ENCODE measurements at places on chromosomes 5 and 9. TPM values are rescaled to one million over a fixed set of nuclear protein-coding genes. Genes with fewer than 3 reads are reported as not detected.

The SPINK13 gene
- not detected for total RNA-seq

DNA sequence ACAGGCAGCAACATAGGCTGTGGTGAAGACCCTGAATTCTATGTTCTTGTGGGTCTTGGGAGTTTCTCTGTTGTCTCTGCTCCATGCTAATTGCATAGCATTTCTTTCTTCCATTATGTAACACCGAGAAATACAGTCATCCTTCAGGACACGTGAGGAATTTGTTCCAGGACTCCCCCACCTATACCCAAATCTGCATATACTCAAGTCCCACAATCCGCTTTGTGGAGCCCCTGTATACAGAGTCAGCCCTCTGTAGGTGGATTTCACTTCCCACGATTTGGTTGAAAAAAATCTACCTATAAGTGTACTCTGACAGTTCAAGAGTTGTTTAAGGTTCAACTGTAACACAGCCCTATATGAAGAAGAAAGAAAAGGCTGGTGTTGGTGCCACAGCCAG is 22.1 kb downstream of the ANKRD33B start:
- no peak overlapping the region for H3K4me3 ChIP-seq
- H3K4me1 ChIP-seq, result peaks cover 8% of the 10 kb centered on the region
- no peak overlapping the region for H3K27ac ChIP-seq
- no peak for DNase-seq
- no peaks in the 10 kb centered on the region for H3K36me3 ChIP-seq

The TOR1B gene
- 10.2 TPM for total RNA-seq

The EMB gene
- 7.3 TPM for total RNA-seq

GRCh38 chr9:133120501-133121197 is 391 bp downstream of the RALGDS start:
- H3K36me3 ChIP-seq, result no peaks in the 10 kb centered on the region
- H3K27ac ChIP-seq, result peak overlapping the region; percentile 89
- no peaks in the 10 kb centered on the region for H3K27me3 ChIP-seq
- peaks cover 2% of the 10 kb centered on the region for H3K4me1 ChIP-seq

- no peaks in the 10 kb centered on the region for H3K36me3 ChIP-seq
- H3K27ac ChIP-seq, result no peak overlapping the region
- H3K4me3 ChIP-seq, result no peak overlapping the region
- H3K27me3 ChIP-seq, result no peaks in the 10 kb centered on the region
- DNase-seq, result no peak
- H3K4me1 ChIP-seq, result no peaks in the 10 kb centered on the region
Observed at GRCh38 chr9:126490214-126490631, 123.5 kb upstream of the LMX1B start.

DNA sequence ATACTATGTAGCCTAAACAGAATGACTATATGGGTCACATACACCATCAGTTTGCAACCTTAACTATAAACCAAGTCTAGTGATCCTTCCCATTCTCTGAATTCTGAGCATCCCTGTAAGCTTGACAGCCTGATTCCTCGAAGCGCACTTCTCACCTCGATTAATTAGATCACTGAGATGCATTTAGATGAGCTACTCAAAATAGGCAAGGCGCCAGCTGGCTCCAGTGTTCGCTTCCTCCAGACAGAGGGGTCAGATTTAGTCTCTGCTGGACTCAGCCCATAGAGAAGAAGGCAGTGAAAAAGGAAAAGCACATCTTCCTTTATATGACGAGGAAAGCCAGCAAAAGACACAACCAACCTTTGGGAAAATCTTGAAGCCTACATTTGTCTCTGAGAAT is 371.5 kb downstream of the MLLT3 start:
- no peaks in the 10 kb centered on the region for H3K4me1 ChIP-seq
- DNase-seq, result no peak
- H3K27ac ChIP-seq, result no peak overlapping the region
- H3K4me3 ChIP-seq, result no peak overlapping the region
- H3K27me3 ChIP-seq, result no peaks in the 10 kb centered on the region

DNA sequence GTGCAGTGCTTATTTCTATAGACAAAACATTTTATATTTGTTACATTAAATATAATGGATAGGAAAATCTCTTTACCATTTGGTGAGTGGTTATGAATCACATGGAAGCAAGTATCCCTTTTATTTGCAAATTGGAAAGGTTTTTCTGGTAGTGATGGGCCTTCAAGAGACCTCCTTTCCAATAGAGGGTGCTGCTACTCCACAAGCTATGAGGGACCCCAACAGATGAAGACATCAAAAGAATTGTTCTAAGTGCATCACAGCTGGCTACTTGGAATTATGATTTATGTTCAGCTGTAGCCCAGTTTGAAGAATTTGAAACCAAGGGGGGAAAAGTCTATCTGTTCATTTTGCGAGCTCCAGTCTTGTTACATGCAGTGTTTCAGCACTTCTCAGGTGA is 493.7 kb upstream of the SGCD start:
- DNase-seq, result no peak
- H3K4me3 ChIP-seq, result no peak overlapping the region
- H3K27me3 ChIP-seq, result no peaks in the 10 kb centered on the region
- H3K4me1 ChIP-seq, result no peaks in the 10 kb centered on the region
- no peak overlapping the region for H3K27ac ChIP-seq

The FBXW5 gene
- 233 TPM for total RNA-seq

DNA sequence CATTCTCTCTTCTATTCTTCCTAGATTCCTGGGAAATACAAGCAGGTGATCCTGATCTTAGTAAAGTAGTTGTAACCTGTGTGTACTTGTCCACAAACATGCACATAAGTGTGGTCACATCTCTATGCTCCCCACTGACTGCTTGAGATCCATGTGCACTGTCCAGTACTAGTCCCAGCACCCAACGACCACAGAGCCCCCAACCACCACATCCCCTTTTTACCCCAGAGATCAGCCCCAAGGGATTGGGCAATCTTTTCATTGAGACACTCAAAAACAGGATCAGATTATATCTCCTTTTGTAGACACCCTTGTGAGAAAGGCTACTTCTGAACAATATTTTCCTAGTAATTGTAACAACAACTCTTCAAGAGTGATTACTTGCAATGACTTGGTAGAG is 240.6 kb downstream of the ACTL7B start:
- no peak overlapping the region for H3K4me3 ChIP-seq
- H3K4me1 ChIP-seq, result no peaks in the 10 kb centered on the region
- no peaks in the 10 kb centered on the region for H3K36me3 ChIP-seq
- DNase-seq, result no peak
- H3K27me3 ChIP-seq, result no peaks in the 10 kb centered on the region

The KIF20A gene
- 0.12 TPM for total RNA-seq

DNA sequence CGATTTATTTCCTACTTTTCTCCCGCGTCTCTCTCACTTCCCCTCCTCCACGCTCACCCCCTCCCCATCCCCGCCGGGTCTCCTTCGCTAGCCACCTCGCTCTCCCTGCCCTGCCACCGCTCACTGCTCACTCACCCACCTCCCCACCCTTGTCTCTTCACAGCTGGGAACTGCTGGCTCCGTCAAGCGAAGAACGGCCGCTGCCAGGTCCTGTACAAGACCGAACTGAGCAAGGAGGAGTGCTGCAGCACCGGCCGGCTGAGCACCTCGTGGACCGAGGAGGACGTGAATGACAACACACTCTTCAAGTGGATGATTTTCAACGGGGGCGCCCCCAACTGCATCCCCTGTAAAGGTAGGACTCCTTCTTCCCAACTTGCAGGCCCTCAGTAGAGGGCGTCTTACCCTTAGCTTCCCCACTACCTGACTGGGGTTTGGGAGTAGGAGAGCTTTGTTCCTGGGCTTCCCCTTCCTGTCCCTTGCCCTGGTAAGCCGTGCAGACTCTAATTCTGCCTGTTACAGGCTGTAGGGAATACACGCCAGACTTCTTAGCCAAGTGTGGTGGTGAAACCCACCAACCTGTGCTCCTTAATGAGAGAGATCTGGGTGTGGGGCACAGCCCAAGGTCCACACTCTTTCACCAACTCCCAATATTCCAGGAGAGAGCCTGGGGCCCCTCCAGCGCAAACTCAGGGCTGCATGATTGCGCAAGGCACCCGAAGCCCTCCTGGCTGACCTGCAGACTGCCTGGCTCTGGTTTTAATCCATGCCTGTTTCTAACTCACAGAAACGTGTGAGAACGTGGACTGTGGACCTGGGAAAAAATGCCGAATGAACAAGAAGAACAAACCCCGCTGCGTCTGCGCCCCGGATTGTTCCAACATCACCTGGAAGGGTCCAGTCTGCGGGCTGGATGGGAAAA is 2.5 kb downstream of the FST start:
- no peaks in the 10 kb centered on the region for H3K27me3 ChIP-seq
- no peak for DNase-seq
- peaks cover 21% of the 10 kb centered on the region for H3K4me1 ChIP-seq

DNA sequence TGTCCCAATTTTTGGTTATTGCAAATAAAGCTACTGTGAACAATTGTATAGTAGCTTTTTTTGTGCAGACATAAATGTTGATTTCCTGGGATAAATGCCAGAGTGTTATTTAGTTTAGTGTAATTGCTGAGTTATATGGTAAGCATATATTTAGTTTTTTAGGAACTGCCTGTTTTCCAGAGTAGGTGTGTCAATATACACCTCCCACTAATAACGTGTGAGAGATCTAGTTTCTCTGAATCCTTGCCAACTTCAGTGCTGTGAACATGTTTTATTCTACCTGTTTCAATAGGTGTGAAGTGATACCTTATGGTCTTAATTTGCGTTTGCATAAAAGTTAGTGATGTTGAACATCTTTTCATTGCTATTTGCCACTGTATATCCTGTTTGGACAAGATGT is 9.1 kb upstream of the OR2S2 start:
- H3K36me3 ChIP-seq, result no peaks in the 10 kb centered on the region
- no peak overlapping the region for H3K27ac ChIP-seq
- H3K27me3 ChIP-seq, result no peaks in the 10 kb centered on the region

- no peak for DNase-seq
- no peaks in the 10 kb centered on the region for H3K27me3 ChIP-seq
- H3K27ac ChIP-seq, result no peak overlapping the region
- no peak overlapping the region for H3K4me3 ChIP-seq
Observed at GRCh38 chr9:129643706-129644105, 1.8 kb upstream of the ASB6 start.

The TLX3 gene
- total RNA-seq, result not detected

DNA sequence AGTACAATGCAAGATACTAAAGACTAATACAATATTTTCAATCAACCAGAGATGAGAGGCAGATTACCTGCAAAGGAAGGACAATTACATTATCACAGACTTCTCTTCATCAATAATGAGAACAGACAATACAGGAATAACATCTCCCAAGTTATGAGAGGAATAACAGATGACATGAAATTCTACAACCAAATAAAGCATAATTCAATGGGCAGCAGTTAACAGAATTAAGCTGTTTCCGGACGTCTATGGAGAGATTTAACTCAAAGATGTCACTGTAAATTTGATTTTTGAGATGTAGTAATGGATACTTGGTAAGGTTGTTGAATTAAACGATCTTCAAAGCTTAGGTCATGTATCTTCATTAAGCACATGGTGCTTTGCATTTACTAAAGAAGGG is 19.8 kb upstream of the PARP8 start:
- no peaks in the 10 kb centered on the region for H3K36me3 ChIP-seq
- H3K27ac ChIP-seq, result no peak overlapping the region
- H3K4me3 ChIP-seq, result no peak overlapping the region
- no peaks in the 10 kb centered on the region for H3K4me1 ChIP-seq
- DNase-seq, result no peak

DNA sequence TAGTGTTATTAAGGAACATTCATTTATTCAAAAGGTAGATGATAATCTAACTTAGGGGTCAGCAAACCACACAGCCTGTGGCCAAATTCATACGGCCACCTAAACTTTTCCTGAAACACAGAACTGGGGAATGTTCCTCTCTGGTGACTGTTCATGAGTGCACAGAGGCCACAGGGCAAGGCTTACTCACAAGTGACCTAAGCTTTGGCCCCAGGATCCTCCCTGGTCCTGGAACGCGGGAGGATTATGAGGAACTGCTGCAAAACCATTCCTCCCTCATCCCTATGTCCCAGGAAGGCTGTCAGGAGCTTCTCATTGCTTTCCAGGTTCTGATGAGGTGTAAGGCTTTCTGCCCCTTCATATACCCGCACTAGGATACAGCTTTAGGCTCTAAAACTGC is 397.6 kb downstream of the SEMA5A start:
- no peak for DNase-seq
- no peaks in the 10 kb centered on the region for H3K4me1 ChIP-seq
- no peaks in the 10 kb centered on the region for H3K36me3 ChIP-seq
- no peaks in the 10 kb centered on the region for H3K27me3 ChIP-seq

The TRPM6 gene
- 0.19 TPM for total RNA-seq

DNA sequence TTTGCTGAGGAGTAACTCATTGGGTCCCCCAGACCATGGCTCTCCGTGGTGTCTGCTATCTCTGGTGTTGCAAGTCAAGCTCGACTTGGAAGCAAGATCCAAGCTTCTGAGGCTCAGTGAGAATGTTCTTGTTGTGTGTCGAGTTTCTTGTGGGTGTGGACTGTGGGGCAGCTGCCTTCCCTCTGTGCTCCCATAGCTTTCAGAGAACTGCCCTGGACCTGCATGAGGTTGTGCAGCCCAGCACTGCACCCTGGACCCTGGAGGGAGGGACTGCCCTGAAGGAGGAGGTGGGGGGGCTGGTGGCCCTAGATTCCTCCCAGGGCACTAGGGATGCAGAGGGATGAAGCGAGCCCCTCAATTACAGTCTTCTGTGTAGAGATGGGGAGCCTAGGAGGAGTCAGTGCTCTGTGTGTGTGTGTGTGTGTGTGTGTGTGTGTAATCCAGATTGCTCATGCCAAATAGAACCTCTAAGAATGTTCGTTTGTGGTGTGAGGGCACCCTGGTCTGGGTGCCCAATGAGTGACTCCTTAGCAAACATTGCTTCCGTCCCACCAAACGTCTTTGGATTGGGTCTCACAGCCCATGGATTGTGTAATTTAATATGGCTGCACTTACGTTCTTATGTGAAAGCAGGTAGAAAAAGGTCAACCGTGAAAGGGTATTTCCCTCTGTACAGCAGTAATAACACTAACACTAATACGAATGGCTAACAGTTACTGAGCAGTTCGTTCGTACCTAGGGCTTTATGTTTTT is 143.3 kb upstream of the LMX1B start:
- H3K4me1 ChIP-seq, result no peaks in the 10 kb centered on the region
- no peaks in the 10 kb centered on the region for H3K27me3 ChIP-seq
- H3K27ac ChIP-seq, result no peak overlapping the region
- DNase-seq, result no peak
- H3K4me3 ChIP-seq, result no peak overlapping the region
- no peaks in the 10 kb centered on the region for H3K36me3 ChIP-seq

The LCN1 gene
- not detected for total RNA-seq

DNA sequence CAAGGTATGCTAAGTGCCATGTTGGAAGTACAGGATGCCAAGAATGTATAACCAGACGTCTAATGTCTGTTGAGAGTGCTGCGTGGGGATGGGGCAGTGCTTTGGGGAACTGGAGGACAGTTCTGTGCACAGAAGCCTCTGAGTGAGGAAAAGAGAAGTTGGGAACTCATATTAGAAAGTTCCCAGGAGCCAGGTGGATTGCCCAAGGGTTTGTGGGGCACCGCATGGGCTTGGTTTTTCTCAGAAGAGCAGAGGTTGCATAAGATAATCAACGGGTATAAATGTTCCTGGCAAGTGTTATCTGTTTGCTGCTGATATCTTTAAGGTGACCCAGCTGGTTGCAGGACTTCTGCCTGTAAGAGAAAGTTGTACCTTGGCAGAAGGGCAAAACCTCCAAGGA is 13.1 kb downstream of the HRH2 start:
- H3K36me3 ChIP-seq, result no peaks in the 10 kb centered on the region
- H3K27me3 ChIP-seq, result no peaks in the 10 kb centered on the region
- H3K4me1 ChIP-seq, result no peaks in the 10 kb centered on the region

- no peak overlapping the region for H3K4me3 ChIP-seq
- no peak overlapping the region for H3K27ac ChIP-seq
- no peaks in the 10 kb centered on the region for H3K4me1 ChIP-seq
- no peaks in the 10 kb centered on the region for H3K36me3 ChIP-seq
Observed at GRCh38 chr5:8843771-8844170, 702.1 kb downstream of the SEMA5A start.

The ADAM19 gene
- 49.5 TPM for total RNA-seq

- no peak for DNase-seq
- H3K27ac ChIP-seq, result peak overlapping the region; percentile 95
- no peaks in the 10 kb centered on the region for H3K4me1 ChIP-seq
Observed at GRCh38 chr5:176447591-176447977, 601 bp upstream of the FAF2 start.

The IDNK gene
- total RNA-seq, result 2.8 TPM
